ENCODE measurements at places on chromosomes 12 and 14.

GRCh38 chr14:101247842-101248725 lies 313.2 kb upstream of the DIO3 start:
- no peak for DNase-seq

DNA sequence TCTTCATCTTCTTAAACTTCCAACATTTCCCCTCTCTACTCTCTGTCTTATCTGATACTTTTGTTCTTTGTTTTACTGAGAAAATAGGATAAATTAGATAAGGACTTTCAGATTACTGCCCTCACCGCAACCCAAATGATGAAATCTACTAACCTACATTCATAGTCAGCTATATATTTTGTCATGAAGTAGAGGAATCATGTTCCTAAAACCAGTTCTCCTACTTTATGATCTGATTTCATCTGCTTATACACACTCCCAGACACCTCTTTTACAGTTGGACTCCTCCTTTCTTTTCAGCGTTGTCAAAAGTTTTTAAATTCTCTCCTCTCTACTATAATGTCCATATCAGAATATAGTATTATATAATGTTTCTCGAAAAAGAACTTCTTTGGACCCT lies 29.7 kb downstream of the MGAT4C start:
- no peak for DNase-seq

- no peak for DNase-seq
Measured at GRCh38 chr12:114858388-114859146, 174.6 kb upstream of the TBX3 start.

- no peak for DNase-seq
Measured at GRCh38 chr14:73771848-73772638, 57.9 kb upstream of the PNMA1 start.

GRCh38 chr14:96949594-96949993 lies 152.4 kb downstream of the VRK1 start:
- DNase-seq = no peak

DNA sequence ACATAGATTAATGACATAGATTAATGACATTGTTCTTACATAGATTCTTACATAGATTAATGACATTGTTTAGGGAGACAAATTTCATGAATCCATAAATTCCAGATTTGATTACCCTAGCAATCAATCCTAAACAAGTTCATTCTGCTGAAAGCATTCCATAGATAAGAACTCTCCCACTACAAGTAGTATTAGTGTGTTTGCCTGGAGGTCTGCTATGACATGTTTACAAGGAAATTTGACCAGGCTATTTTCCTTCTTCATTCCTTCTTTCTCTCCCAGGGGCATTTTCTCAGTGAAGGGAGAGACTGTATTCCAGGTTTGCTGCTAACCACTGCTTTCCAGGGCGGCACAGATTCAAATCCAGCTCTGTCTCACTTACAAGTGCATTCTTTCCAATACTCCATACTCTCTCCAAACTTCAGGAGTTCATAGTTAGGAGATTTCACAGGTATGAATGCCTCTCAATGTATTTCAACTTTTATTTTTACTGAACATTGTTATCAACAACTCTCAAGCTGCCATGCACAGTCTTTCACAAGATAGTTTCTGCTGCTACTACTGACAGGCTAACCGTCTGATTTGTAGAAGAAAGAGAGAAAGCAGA lies 134.5 kb downstream of the SLC38A1 start:
- no peak for DNase-seq

- DNase-seq = no peak
Measured at GRCh38 chr12:106205208-106206069, 42.4 kb downstream of the CKAP4 start.

- no peak for DNase-seq
Measured at GRCh38 chr12:111792155-111792855, 25.6 kb downstream of the ALDH2 start.

DNA sequence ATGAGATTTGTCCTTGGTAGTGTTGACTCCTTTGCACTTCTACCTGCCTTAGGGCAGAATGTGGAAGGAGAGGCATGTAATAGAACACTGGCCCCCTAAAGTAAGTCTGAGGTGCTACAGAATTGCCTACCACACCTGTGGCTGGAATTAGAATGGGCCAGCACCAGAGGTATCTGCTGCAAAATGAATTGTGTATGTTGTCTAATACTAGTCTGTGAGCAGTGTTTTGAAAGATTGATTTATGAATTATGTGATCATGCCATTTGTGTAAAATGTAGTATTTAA lies 5.7 kb upstream of the STYX start:
- DNase-seq = no peak

DNA sequence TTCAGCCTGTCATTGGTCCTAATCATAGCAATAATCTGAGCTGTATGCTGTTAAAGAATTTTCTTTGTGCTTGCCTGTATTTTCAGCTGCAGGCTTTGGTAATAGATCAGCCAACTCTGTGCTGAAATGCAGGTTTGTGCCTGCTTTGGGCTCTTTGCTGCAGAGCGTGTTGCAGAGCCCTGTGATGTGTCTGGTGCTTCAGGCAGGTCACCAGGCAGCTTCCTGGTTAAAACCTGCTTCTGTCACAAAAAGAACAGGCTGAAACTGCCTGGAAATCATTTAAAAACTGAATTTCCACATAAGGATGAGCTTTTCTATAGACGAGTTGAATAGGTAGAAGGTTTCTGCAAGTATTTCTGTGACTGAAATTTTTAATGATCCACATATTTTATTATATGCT lies 3.1 kb downstream of the DIP2B start:
- DNase-seq = no peak

GRCh38 chr12:49105504-49106084 lies 5.1 kb downstream of the LMBR1L start:
- DNase-seq = no peak

GRCh38 chr14:85516239-85517113 lies 13.5 kb upstream of the FLRT2 start:
- DNase-seq = no peak

DNA sequence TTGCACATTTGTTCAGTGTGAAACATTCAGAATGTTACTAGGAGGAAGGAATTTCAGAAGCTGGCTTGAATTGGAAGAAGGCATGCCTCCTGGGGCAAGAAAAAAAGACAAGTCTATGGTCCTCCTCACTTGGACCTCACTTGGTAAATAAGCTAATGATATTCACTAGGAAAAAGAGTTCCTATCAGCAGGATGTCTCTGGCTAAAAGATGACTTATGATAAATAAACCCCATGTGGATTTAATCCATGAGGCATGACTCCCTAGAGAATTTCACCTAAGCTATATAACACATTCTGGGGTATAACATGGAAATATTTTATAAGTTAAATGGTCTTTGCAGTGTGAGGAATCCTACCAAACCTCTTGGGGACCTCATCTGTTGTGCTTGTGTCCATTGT lies 199.9 kb downstream of the LRIG3 start:
- DNase-seq = no peak

DNA sequence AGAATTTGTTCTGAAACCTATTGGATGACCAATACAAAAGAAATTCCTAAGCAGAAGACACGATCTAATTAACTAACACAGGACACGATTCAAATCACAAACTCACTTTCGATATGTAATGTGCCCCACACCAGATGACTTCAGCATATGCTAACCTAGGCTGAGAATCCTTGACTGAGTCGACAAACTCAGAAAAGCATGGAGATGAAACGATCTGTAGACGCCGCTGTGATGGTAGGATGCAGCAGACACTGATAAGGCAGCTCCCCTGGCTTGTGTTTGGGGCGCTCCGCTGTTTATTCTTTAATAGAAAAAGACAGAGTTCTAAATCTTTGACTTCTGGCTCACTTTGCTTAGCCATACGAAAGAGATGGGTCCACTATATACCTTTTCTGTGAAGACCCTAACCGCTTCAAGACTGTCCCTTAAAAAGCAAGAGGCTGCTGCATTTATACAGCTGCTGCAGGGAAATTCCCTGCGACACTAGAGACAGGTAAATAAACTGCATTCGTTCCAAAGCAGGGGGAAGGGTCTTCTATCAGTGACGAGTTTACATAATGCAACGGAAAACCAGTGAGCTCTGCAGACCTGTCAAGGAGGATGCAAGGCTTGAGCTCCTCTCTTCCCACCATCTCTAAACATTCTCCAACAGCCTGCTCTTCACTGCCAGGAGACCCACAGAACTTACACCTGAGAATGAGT lies 929 bp downstream of the CHD8 start:
- DNase-seq = no peak

GRCh38 chr12:32947206-32948067 lies 50.9 kb upstream of the PKP2 start:
- DNase-seq = no peak

GRCh38 chr12:110965574-110965973 lies 45.2 kb upstream of the MYL2 start:
- DNase-seq = no peak

DNA sequence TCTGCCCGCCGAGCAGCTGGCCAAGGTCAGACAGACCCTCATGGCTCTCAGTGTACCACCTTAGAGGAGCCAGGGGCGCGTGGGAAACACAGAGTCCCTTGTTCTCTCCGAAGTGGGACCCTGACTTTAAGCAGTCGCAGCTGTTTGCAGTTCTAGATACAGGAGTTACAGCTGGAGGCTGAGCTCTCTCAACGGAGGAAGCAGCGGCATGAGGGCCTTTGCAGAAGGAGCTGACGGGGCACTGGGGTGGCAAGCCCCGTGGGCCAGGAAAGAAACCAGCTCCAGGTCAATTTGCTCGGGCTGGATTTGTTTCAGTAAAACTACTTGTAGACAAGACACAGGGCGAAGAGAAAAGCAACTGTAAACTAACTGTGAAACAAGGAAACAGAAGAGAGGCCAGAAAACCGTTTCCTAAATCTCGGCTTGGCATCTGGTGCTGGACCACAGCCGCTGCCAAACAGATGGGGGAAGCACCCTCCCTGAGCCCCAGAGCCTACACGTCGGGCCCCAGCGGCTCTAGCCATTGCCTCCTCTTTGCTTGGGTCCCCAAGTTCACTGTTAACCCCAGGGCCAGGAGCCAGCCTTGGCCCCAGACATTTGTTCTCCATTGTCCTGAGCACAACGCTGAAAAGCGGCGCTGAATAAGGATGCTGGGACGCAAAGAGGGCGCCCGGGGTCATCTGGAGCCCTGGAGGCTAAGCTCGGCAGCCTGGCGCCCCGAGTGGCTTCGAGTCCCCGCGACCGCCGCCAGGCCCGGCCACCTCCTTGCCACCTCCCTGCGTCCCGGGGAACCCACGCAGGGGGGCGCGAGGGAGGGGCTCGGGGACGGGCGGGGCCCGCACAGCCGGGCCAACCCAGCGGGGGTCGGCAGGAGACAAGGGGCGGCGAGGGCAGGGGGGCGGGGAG lies 914 bp upstream of the PACS2 start:
- DNase-seq = peak; percentile 69

- DNase-seq = no peak
Measured at GRCh38 chr12:28933864-28934527, 215.1 kb upstream of the FAR2 start.

- no peak for DNase-seq
Measured at GRCh38 chr14:32820181-32820580, 118.5 kb upstream of the NPAS3 start.

- no peak for DNase-seq
Measured at GRCh38 chr12:107042801-107043200, 50.5 kb downstream of the CRY1 start.

GRCh38 chr12:101862245-101862644 lies 15.1 kb upstream of the DRAM1 start:
- no peak for DNase-seq

DNA sequence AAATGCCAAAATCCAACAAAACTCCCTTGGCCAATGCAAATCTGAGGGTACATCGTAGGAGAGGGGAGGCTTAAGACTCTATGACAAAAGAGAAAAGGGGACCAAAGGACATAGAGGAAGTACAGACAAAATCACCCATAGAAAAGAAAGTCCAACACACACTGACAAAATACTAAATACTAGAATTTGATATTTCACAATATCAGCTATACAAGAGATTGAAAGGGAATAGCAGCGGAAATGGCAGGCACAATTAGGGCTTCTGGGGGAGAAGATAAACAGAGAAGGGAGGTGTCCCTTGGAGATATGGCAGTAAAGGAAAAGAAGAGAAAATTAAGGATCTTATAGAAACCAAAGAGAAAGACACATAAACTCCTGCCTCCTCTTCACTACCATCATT lies 29.0 kb downstream of the ATP2B1 start:
- no peak for DNase-seq

GRCh38 chr12:103114296-103115055 lies 157.0 kb downstream of the ASCL1 start:
- no peak for DNase-seq

GRCh38 chr12:12964255-12964654 lies 12.3 kb upstream of the GPRC5D start:
- no peak for DNase-seq

GRCh38 chr12:52010152-52010622 lies 3.4 kb downstream of the TAMALIN start:
- DNase-seq = peak; percentile 86

DNA sequence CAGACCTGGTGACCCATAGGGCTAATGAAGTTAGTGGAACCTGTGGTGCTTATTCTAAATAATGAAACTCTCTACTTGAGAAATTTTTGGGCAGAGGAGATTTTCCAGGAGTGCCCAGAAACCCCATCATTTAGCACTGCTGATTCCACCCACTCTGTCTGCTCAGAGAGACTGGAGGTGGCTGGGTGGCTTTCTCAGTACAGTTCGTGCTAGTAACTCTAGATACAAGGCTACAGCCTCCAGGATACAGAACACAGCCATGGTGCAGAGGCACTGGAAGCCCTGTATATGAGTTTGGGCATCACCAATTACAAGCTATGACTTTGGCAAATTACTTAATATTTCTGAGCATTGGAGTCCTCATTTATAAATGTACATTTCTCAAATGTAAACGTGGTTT lies 32.4 kb downstream of the CCDC177 start:
- DNase-seq = no peak

DNA sequence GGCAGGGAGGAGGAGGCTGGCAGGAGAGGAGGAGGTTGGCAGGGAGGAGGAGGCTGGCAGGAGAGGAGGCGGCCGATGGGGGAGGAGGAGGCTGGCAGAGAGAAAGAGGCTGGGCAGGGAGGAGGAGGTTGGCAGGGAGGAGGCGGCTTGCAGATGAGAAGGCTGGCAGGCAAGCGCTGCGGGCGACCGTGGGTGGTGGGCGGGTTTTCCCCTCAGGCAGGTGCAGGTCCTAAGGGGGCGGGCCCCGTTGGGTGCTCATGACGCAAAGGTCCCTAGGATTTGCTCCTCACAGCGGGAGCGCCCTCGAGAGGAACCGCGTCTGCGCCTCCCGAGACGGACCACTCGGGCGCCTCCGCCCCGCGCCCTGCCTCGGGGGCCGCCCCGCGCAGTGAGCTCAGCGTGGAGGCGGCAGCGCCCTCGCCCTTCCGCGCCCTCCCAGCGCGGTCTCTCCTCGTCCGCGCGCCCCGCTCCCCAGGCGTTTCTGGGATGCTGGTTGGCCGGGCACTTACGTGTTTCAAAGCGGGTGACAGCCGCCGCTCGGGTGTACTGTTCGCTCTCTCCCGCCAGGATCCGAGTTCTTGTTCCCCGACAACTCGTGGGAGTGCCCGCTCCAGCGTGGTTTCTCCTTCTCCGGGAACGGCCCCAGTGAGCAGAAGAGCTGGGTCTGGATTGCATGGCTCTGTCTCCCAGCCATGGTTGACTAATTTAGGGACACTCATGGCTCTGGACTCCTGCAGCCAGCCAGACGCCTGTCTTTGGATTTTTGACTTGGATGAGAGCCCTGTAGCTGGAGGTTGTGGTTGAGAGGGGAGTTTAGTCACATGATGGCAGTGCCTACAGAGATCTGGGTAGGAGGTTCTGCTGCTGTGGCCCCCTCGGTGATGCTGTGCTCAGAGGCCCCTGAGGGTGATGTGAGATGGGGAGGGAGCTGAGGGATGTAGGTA lies 64.1 kb upstream of the PPP4R3A start:
- no peak for DNase-seq

GRCh38 chr12:92389466-92389865 lies 243.8 kb upstream of the BTG1 start:
- DNase-seq = no peak
